NCI-H2029 treated with DMSO at 0.1 percent for 48 hours (cell line): ENCODE measurements at places on chromosomes 1 and 21.

DNA sequence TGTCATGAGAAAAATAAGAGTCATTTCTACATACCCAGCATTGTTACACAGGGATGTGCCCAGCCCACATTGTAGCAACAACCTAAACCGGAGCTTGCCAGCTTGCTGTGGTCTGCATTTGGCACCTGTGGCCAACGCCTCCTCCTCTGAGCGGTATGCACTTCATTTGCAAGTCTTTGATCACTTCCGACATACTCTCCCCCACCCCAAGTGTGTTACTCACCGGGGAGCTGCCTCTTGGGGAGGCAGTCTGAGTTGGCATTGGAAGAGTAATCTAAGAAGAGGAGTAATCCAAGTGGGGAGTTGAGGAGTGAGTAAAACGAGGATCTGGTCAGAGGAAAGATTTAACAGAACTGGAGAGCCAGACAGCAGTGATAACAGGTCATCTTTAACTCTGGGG lies 3.8 kb downstream of the BCL9 start:
- no peak for DNase-seq

DNA sequence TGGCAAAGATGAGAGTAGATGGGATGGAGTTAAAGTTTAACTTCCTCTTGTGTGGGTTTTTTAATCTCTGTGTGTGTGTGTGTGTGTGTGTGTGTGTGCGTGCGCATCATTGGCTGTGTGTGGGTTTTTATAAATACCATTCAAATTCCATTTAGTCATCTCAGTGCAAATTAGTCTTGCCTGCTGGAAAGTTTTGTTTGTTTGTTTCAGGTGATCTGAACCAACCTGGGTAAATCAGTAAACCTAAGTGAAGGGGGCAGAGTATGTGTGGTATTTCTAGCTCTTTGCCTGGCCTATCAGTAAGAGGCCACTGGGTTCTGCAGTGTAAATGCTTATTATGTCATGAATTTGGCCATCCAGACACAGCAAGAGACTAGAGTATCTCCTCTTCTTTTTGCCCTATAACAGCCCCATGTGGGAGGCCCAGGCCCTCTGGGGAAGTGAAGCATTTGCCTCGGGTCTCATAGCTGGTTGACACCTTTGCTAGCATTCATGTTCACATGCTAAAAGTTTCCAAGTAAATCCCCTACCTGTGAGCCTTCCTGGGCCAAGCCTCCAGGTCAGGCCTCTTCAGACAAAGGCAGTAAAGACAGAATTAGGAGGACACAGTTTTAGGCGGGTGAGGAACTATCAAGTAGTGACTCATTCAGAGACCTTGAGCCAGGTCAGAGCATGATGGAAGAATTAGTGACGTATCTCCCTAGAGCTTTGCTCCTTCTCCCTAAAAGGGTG lies 14.7 kb downstream of the INTS3 start:
- DNase-seq, result no peak

GRCh38 chr21:31688603-31689368 lies 29.3 kb downstream of the SOD1 start:
- DNase-seq, result no peak

GRCh38 chr1:116330342-116330652 lies 42.7 kb upstream of the ATP1A1 start:
- DNase-seq, result peak; percentile 75

DNA sequence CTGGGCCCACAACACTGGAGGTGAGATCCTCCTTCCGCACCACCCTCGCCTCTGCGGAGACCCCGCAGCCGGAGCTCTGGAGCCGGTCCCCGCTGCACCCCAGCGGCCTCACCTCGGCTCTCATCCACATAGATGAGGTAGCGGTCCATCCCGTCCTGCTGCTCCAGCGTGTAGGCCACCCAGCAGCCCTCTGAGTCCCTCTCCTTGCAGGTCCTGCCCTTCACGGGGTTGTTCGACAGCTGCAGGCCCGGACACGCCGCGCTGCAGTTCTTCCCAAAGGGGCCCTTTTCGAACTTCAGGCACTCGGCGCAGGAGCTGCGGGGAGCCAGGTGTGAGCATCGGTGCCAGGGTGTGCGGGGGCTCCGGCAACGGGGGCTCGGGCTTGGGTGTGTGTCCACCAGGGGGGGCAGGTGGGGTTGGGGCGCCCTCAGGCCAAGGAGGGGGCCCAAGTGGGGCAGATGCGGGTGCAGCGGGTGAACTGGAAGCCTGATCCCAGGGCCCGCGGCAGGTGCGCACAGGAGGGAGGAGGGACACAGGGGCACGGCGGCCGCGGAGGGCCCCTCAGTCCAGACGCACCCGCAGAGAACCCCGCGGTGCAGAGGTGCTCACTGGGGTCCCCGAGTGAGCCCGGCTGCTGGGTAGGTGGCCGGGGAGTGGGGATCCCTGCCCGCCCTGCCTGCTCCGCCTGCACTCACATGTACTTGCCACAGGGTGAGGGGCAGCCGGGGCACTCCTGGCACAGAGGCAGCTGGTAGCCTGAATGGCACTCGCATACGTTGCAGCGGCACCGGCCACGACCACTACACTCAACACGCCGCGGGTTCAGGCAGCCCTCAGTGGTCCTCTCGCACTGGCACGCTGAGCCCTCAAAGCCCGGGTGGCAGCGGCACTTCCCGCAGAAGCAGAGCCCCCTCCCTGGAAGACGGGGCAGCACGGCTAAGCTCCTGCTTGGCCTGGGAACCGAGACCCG lies 15.4 kb upstream of the PTTG1IP start:
- DNase-seq, result no peak

GRCh38 chr1:12091191-12091590 lies 28.1 kb downstream of the TNFRSF8 start:
- no peak for DNase-seq

- peak; percentile 97 for DNase-seq
Observed at GRCh38 chr1:39269791-39270342, 65.4 kb downstream of the MACF1 start.

GRCh38 chr1:207298636-207299398 lies 22.7 kb upstream of the CD55 start:
- peak; percentile 54 for DNase-seq

- DNase-seq, result no peak
Observed at GRCh38 chr1:157504646-157505045, 47.7 kb downstream of the FCRL5 start.

DNA sequence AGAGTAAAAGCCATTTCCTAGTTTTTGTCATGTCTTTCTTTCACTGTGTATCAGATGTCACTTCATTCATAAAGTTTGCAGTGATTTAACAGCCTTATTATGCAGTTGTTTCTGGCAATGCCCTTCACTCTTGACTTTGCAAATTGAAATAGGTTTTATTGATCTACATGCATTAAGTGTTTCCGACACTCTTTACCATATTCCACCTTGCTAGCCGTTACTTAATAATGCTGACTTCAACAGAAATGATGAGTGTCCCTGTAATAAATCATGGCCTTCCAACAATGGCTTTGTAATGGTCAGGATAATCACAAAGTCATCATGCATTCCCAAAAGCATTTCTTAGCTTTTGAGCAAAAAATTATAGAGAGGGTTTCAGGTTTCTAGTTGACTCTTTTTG lies 236.8 kb upstream of the FMN2 start:
- no peak for DNase-seq

- peak; percentile 64 for DNase-seq
Observed at GRCh38 chr1:160193091-160193819, 2.9 kb downstream of the CASQ1 start.

DNA sequence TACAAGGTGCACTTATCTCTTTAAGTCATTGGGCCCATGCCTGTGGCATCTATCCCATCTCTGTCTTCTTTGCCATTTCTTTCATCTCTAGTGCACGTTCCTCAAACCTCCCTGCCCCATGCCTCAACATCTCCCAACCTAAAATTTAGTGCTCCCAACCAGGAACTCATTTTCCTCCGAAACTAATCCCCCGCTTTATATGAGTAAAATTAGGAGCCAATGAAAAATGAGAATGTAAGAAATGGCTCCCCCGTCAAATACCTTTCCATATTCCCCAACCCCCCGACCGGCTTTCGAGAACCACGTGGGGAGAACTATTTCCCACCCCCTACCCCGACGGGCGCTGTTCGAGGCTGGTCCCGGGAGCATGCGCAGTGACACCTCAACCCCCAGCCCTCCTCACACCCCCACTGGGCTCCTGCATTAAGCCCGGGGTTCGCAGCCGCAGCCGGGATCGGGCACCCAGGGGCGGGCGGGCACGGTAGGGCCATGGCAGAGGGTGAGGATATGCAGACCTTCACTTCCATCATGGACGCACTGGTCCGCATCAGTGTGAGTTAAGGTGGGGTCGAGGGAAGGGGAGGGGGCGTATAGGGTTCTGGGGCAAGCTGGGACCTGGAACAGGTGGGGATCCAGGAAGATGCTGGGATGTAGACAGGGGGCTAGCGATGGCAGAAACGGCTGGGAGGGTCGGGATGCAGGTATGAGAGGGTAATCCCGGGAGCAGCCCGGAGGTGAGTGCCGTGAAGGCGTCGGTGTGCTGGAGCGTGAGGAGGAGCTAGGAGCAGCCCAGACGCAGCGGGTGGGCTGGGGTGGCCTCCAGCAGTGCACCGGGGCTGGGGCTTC lies at the start of gene TRIM46:
Gene TRIM46 (plus strand): TSS at position 372 of the 846 bp plus-strand sequence. CDS start 118 bp downstream, at position 490.
- DNase-seq, result no peak

GRCh38 chr1:3625151-3625907 lies 514 bp downstream of the TPRG1L start:
- no peak for DNase-seq

DNA sequence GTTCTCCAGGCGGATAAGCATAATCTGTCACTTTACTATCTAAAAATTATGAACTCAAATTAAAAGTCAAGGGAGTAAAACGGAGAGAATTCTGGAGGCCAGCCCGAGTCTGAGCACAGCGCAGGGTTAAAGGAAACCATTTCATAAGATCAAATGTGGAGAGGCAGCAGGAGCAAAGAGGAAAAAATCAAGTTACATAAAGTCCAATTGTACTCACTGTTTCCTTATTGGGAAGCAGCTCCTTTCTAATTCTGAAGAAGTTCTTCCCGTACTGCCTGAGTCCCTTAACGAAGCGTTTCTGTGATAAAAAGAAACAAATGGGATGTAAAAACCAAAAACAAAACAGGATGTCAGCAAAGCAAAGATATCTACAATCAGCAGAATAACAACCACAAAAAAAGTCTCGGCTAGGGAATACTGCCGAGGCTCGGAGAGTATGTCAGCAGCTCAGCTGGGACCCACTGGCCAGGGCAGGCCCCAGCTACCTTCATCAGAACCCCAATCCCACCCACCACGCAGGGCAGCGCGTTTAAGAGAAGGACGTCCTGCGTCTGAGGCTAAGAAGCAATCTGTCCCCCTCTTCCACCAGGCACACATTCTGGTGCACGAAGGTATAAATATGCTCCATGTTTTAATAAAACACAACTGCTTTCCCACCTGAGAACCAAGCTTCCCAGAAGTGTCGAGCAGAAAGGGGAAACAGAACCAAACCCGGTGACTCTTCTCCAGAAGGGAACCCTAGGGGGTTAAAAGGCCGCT lies 104.8 kb downstream of the SLC45A1 start:
- no peak for DNase-seq

DNA sequence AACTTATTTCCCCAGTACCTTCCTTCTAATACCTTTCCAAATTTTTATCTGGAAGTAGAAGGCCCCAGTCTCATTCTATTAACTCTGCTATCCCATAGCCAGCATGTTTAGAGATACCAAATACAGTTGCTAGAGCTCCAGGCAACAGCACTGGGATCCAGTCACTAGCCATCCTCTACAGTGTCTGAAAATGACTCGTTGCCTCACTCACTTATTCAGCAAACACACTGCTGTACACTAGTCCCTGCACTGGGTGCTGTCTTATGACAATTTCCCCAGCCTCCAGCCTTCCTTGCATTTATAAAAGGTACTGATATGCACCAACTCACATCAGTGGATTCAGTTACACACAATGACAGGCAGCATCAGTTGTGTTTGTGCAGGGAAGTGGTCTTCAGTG lies 179.0 kb downstream of the DSCAM start:
- no peak for DNase-seq

DNA sequence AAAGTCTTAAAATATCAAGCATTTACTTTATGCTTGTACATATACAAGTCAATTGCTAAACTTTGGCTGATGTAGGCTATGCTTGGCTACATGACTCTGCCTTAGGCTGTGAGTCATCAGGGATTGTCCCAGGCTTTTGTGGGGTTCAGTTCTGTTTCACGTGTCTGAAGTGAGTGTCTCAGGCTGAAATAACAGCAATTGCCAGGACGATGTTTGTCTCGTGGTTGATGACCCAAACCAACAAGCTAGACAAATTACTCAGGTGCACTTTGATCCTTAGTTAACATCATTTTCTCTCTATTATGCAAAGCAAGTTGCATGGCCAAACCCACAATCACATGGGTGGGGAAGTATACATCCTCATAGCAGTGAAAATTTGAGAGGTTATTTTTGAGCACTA lies 410.1 kb downstream of the BRINP3 start:
- DNase-seq, result no peak

DNA sequence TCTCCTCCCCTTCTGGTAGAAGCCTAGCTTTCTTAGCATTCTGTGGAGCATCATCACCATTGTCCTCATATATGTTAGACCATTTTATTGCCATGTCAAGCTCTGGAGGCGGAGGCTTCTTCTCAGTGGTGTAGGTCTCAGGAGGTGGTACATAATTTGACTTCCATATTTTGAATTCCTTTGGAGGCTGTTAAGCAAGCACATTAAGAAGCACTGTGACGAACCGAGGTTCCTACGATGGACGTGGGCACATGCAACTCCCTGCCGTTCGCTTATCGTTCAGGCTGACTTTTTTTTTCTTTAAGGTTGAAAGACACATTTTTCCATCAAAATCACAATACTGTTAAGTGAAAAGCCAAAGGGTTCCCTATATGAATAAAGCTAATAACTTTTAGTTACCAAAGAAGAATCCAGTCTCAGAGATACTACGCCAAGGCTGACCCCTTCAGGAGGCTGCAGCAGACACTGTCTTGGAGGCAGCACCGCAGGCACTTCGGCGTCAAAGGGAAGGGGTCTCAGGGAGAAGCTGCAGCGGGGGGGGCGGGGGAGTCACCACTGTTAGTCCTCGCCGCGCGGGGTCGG lies 835 bp downstream of the C1orf52 start:
- DNase-seq, result no peak

DNA sequence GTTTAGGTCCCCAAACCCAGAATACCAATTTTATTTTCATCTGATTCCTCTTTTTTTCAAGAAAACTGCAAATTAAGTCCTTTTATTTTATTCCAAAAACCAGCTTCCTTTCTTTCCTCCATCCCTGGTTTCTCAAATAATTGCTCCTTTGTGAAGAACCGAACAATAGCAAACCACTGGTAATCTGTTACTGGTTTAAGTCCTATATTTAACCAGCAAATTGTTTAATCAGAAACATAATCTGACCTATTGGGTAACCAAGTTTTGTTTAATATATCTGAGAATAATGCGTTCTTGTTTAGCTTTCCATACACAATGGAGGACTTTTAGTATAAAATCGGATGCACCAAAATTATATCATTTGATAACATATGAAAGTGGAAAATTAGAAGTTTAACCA lies 13.2 kb upstream of the DDR2 start:
- DNase-seq, result no peak
